ENCODE measurements at places on chromosomes 4 and X.

- DNase-seq: no peak
Observed at GRCh38 chr4:6898763-6899162, 10.9 kb upstream of the TBC1D14 start.

GRCh38 chr4:15982842-15983524, 20.0 kb upstream of the FGFBP2 start:
- no peak for DNase-seq

- DNase-seq: no peak
Observed at GRCh38 chr4:57039345-57039744, 60.6 kb downstream of the POLR2B start.

GRCh38 chr4:38673130-38673978, 9.4 kb downstream of the KLF3 start:
- DNase-seq: no peak

DNA sequence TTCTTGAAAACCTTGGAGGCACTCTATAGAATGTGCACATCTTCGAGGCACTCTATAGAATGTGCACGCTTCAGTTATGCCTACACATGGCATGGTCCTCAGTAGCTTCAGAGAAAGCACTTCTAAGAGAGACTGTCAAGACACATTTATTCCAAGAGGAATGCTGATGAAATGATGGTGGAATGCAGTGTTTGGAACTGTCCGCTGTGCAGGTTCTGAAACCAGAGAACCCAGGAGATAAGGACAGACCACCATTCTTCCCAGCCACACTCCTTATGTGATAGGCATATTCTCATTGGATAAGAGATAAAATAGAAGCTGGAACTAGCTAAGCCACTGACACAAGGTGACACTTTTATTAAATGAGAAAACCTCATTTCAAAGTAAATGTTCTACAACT, 263.3 kb downstream of the NLGN4X start:
- no peak for DNase-seq

- DNase-seq: no peak
Observed at GRCh38 chr4:125434136-125434535, 119.4 kb downstream of the FAT4 start.

GRCh38 chrX:38664285-38664684, 102.9 kb downstream of the TSPAN7 start:
- DNase-seq: no peak

DNA sequence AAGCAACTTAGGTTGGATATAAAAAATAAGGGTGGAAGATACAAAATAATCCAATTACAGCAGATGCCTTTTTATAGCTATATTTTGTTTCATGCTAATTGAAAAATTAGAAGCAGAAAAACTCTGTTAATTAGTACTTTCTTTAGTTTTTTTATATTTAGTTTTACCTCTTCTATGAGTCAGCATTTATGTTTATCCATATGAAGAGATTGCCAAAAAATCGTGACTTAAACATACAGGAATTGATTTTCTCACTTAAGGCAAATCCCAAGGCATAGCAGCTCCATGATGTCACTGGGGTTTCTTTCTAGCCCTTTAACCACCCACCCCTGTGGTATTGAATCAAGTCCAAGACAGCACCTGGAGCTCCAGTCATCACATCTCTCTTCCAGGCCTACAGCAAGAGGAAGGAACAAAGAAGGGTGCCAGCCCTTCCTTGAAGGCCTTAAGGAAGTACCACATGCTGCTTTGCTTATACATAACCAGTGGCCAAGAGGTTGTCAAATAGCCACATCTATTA, 365.8 kb upstream of the TENM3 start:
- DNase-seq: peak; percentile 89

GRCh38 chr4:82431831-82432230, 1.4 kb downstream of the ENOPH1 start:
- no peak for DNase-seq

GRCh38 chr4:152509595-152510225, 26.2 kb downstream of the FBXW7 start:
- no peak for DNase-seq

DNA sequence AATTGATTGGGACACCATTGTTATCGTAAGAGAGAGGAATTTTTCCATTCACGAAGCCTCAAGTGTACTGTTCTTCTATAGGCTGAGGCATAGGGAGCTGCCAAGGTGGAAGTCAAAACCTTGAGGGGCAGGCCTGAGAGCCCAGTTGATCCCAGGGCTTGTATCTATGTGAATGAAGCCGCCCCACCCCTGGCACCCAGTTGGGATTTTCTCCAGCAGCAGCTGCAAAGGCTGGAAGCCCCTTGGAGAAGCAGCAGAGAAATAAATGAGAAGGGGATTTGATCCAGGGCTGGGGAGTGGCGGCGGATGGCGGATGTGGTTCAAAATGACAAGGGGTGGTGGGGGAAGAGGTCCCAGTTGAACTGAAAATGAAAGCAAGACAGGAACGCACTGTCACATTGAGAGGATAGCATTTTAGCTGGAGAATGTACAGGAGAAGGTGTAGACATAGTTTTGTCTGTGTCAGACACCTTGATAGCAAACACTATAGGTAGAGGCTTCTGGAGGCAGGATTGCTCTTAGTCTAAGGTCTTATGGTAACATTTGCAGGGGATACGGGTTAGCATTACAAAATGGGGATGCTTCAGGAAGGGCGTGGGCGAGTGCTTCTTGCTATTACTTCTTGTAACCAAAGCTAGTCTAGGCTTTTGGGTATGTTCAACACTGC, 32.6 kb downstream of the DOCK11 start:
- DNase-seq: no peak

GRCh38 chr4:3649491-3649890, 116.7 kb upstream of the ADRA2C start:
- DNase-seq: no peak

GRCh38 chrX:103756736-103757135, 19.9 kb upstream of the PLP1 start:
- no peak for DNase-seq

DNA sequence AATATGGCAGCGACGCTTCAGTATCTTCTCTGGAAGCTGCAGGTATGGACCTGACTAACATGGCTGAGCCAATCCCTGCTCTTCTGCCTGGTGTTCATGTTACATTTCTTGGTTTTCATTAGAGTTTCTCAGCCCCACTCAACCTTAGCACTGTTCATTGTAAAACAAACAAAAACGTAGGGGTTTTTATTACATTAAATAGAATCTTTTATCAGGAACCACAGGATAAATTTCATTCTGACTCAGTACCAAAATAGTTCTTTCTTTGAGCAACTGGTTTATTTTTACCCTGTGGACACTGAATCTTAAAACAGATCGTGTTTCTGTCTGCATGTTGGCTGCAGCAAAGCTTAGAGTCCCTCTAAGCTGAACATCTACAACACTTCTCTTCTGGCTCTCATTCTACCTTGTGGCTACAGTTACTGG, 27.1 kb downstream of the FHIP1A start:
- peak; percentile 13 for DNase-seq

DNA sequence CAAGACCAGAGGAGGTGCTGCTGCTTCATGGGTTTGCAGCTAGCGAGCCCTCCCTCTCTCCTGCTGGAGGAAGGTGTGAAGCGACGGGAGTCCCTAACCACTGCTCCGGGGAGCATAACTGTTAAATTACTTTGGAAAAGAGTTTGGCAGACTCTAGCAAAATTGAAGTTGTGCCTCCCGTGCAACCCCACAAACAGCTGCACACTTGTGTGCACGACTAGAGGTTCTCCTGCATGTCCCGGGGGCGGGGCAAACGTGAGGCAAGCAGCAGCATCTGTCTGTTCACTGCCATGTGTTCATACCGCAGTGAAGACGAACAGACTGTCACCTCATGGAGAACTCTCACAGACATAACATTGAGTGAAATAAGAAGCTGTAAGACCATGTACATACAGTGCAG, 34.5 kb downstream of the TNIP2 start:
- DNase-seq: no peak

DNA sequence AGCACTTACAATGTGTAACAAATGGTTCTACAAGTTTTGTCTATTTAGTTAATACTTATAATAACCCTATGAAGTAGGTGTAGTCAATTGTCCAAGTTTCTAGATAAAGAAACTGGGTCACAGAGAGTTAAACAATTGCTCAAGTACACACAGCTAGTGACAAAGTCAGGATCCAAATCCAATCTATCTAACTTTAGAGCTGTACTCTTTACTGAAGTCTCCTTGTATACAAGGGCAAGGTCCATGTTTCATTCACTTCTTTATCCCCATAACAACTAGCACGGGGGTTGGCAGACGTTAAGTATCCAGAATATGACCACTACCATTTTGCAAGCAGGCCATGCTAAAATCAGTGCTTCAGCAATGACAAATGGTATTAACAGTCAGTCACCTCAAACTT, 141.0 kb downstream of the CHM start:
- no peak for DNase-seq
